ENCODE measurements at places on chromosomes 2 and 18. TPM values are rescaled to one million over a fixed set of nuclear protein-coding genes. Genes with fewer than 3 reads are reported as not detected.
A peak's percentile ranks its signal among the peaks of the same experiment; 100 is the strongest.

- peak; percentile 32 for DNase-seq
These were observed 156.7 kb downstream of the KLHL29 start for GRCh38 chr2:23541503-23542229.

- peak; percentile 81 for DNase-seq
These were observed 12.8 kb upstream of the HMSD start for GRCh38 chr18:63936156-63936931.

GRCh38 chr2:168460571-168460970, 4.5 kb downstream of the CERS6 start:
- DNase-seq, result no peak

DNA sequence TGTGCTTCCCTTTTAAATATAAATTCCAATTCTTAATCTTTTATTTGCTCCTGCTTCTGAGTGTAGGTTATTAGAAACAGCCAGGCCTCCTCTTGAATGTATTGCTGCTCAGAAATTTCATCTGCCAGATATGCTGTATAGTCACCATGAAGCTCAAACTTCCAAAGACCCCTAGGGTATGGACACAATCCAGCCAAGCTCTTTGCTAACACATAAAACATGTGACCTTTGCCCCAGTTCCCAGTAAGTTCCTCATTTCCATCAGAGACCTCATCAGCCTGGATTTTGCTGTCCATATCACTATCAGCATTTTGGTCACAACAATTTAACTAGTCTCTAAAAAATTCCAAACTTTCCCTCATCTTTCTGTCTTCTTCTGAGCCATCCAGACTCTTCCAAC, 75.2 kb downstream of the MAP2 start:
- DNase-seq, result no peak

DNA sequence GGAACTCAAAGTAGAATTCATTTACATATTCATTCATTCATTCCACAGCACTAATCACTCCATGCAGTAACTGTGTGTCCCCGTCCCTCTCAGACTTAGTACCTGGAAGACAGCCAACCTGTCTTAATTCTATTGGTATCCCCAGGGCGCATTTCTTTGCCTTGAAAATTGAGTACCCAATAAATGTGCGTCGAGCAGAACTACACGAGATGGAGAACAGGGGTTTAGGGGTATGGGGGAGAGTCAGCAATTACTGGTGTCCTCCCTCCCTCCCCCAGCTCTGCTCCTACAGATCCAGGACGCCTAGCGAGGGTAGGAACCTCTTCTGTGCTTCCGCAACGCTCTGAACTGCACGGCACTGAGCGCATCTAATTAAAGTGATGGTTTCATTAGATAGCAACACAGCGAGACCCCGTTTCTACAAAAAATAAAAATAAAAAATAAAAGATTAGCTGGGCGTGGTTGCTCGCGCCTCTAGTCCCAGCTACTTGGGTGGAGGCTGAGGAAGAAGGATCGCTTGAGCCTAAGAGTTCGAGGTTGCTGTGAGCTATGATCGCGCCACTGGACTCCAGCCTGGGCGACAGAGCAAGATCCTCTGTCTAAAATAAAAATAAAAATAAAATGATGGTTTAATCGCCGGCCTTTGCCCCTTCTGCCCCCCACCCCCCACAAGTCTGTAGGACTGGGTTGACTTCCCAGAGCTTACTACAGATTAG, 614 bp upstream of the FKBP1B start:
- DNase-seq, result no peak

GRCh38 chr2:7044253-7045250, 127.3 kb downstream of the RNF144A start:
- peak; percentile 73 for DNase-seq

GRCh38 chr2:195489101-195489500, 167.9 kb upstream of the SLC39A10 start:
- DNase-seq, result no peak

DNA sequence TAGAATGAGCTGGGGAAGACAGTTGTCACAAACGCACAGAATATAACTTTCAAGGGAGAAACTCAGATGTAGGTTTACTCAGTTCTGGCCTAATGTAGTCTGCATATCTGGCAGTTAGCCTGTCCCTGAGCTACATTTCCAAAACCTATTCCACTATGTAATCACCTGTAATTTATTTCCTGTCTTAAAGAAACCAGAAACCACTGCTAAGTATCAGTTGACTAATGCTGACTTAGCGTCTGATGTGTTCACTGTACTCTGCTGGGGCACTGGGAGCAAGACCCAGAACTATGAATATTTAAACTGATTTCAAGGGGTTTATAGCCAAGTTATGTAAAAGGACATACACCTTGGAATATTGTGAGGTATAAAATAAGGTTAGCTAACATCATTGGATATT, 1995.2 kb upstream of the PIK3C3 start:
- no peak for DNase-seq

- no peak for DNase-seq
These were observed 44.5 kb downstream of the SUMO1 start for GRCh38 chr2:202193881-202194353.

DNA sequence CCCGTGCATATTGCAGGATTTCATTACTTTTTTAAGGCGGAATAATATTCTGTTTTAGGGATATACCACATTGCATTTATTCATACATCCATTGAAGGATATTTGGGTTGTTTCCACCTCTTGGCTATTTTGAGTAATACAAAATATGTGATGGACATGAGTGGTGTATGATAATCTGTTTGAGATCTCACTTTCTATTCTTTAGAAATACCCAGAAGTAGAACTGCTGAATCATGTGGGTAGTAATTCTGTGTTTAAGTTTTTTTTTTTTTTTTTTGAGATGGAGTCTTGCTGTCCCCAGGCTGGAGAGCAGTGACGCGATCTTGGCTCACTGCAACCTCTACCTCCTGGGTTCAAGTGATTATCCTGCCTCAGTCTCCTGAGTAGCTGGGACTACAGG, 201.4 kb downstream of the NYAP2 start:
- DNase-seq, result no peak

DNA sequence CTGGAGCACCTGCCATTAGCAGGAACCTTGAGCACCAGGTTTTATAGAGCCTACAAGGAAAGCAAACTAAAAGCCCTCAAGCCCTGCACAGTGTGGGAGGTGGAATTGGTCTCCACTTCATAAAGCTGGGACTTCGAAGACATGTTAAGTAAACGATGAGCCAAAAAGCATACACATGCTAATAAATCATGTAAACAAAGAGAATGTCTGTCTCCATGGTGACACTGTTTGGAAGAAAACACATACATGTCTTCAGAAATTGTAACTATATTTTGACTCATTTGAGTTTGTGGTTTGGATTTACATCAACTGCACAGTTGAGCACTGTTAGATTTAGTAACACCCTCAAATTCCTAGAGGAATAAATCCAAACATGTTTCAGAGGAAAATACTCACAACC, 978.5 kb upstream of the LRRTM1 start:
- no peak for DNase-seq

GRCh38 chr2:235521844-235522243, 28.0 kb downstream of the AGAP1 start:
- DNase-seq, result no peak

GRCh38 chr2:39144416-39144815, 23.6 kb upstream of the SOS1 start:
- no peak for DNase-seq

DNA sequence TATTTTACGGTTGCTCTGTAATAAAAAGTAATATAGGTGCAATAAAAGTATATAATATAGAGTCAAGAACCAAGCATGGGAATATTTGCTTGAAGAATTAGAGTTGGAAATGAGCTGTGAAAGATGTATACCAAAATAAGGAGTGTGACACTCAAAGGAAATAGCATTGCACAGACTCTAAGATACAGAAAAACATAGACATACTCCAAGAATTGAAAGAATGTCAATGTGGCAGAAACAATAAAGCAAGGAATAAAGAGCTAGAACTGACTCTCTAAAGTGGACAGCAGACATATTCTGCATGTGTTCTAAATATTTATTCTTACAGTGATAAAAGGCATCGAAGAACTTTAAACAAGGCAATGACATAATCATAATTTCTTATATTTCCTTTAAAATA, 561.1 kb upstream of the SETBP1 start:
- DNase-seq, result no peak

Gene SLC5A6
- total RNA-seq, result 12.0 TPM

Gene FBXO36
- 0.58 TPM for total RNA-seq

Gene GDF7
- 0.58 TPM for total RNA-seq

Gene WDSUB1
- total RNA-seq, result 11.4 TPM

Gene CNTNAP5
- not detected for total RNA-seq

Gene OTOS
- not detected for total RNA-seq

Gene TP53I3
- 7.5 TPM for total RNA-seq

Data from left ventricle myocardium inferior (tissue), 1 donor.